ENCODE measurements at places on chromosomes 1 and 21. TPM values are rescaled to one million over a fixed set of nuclear protein-coding genes. Genes with fewer than 3 reads are reported as not detected.

DDR2 gene
- 0.17 TPM for total RNA-seq

GBP6 gene
- total RNA-seq, result 0.21 TPM

IL12RB2 gene
- total RNA-seq, result 48.3 TPM

WNT9A gene
- not detected for total RNA-seq

APOBEC4 gene
- total RNA-seq, result not detected

CADM3 gene
- not detected for total RNA-seq

CELA3A gene
- total RNA-seq, result not detected

S100A1 gene
- not detected for total RNA-seq

PRMT2 gene
- 58.6 TPM for total RNA-seq

BGLAP gene
- total RNA-seq, result 2.2 TPM

TMEM52 gene
- total RNA-seq, result 1.4 TPM

PRELP gene
- total RNA-seq, result not detected

DYNLT5 gene
- not detected for total RNA-seq

RHOU gene
- total RNA-seq, result 0.19 TPM

CLDN19 gene
- total RNA-seq, result not detected

CCDC30 gene
- total RNA-seq, result 1.8 TPM

SPRR2F gene
- not detected for total RNA-seq

MAP10 gene
- total RNA-seq, result 1.7 TPM

Data from activated CD8-positive, alpha-beta memory T cell treated with anti-CD3 and anti-CD28 coated beads for 36 hours (primary cell).